ENCODE measurements at places on chromosomes 13 and 19. TPM values are rescaled to one million over a fixed set of nuclear protein-coding genes. Genes with fewer than 3 reads are reported as not detected.

Gene FCER2
- polyA plus RNA-seq = not detected

Gene KASH5
- 0.45 TPM for polyA plus RNA-seq

Gene SHISA7
- polyA plus RNA-seq = 0.11 TPM

Gene BICRA
- 9.6 TPM for polyA plus RNA-seq

Gene C19orf67
- 0.08 TPM for polyA plus RNA-seq

Gene SLC8A2
- polyA plus RNA-seq = 0.28 TPM

Gene SULT2A1
- polyA plus RNA-seq = not detected

Gene TNNT1
- polyA plus RNA-seq = 7.7 TPM
